ENCODE measurements at places on chromosomes 11 and 22. TPM values are rescaled to one million over a fixed set of nuclear protein-coding genes. Genes with fewer than 3 reads are reported as not detected.

The GGTLC3 gene
- total RNA-seq: not detected

The UBQLNL gene
- total RNA-seq: not detected

The OR4D5 gene
- total RNA-seq: not detected

The SOX6 gene
- total RNA-seq: not detected

The KRTAP5-7 gene
- not detected for total RNA-seq

The SLCO2B1 gene
- 4.0 TPM for total RNA-seq

The OMP gene
- total RNA-seq: not detected

The DNAJB7 gene
- total RNA-seq: not detected

The OR2D2 gene
- not detected for total RNA-seq

The KCNJ11 gene
- 0.46 TPM for total RNA-seq

The SYT7 gene
- total RNA-seq: 0.71 TPM

The MS4A15 gene
- total RNA-seq: not detected

The CNGA4 gene
- not detected for total RNA-seq

The BDNF gene
- 7.5 TPM for total RNA-seq

The TRIM48 gene
- not detected for total RNA-seq

The BIRC3 gene
- total RNA-seq: 32.2 TPM

The MRGPRX3 gene
- total RNA-seq: not detected

The GPHA2 gene
- not detected for total RNA-seq

The RNF214 gene
- 9.4 TPM for total RNA-seq

The VSIG2 gene
- total RNA-seq: not detected

The BLID gene
- total RNA-seq: not detected

The CARD16 gene
- not detected for total RNA-seq

The EFCAB6 gene
- 0.70 TPM for total RNA-seq

The GAB4 gene
- not detected for total RNA-seq

The CPT1A gene
- 39.7 TPM for total RNA-seq

The TMEM121B gene
- 0.14 TPM for total RNA-seq

The LRP5 gene
- total RNA-seq: 57.2 TPM

The LRRC32 gene
- 0.46 TPM for total RNA-seq

The APOL2 gene
- 32.5 TPM for total RNA-seq
